ENCODE measurements at places on chromosomes 11 and 22. TPM values are rescaled to one million over a fixed set of nuclear protein-coding genes. Genes with fewer than 3 reads are reported as not detected.

The APOBEC3H gene
- total RNA-seq = 0.45 TPM

The OR52D1 gene
- not detected for total RNA-seq

The CENPM gene
- total RNA-seq = 64.3 TPM

- H3K4me3 ChIP-seq = no peak overlapping the region
- no peaks in the 10 kb centered on the region for H3K27me3 ChIP-seq
- H3K27ac ChIP-seq = no peak overlapping the region
These were observed 77.2 kb upstream of the CD44 start for GRCh38 chr11:35061516-35062440.

Measured in colonic mucosa (tissue), 4 donors.